NCI-H446 (cell line): ENCODE measurements at places on chromosomes 2 and 18.
A peak's percentile ranks its signal among the peaks of the same experiment; 100 is the strongest.

DNA sequence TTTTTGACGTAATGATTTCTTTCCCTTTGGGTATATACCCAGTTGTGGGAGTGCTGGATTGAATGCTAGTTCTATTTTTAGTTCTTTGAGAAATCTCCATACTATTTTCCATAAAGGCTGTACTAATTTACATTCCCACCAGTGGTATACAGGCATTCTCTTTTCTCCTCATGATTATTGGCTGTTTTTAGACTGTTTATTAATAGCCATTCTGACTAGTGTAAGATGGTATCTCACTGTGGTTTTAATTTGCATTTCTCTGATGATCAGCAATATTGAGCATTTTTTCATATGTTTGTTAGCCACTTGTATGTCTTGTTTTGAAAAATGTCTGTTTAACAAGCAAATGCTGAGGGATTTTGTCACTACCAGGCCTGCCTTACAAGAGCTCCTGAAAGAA, 9.2 kb upstream of the CD28 start:
- no peak for DNase-seq

DNA sequence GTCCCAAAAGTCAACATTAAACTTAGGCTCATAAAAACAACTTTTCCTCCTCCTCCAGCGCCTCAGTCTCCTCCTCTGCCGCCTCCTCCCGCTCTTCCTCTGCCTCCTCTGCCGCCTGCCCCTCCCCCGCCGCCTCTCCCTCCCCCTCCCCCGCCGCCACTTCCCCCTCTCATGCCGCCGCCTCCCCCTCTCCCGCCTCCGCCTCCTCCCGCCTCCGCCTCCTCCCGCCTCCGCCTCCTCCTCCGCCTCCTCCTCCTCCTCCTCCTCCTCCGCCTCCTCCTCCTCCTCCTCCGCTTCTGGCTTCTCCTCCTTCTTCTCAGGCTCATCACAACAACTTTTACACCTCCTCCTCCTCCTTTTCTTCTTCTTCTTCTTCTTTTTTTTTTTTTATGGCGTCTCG, 599.9 kb downstream of the TMEM182 start:
- DNase-seq: no peak

DNA sequence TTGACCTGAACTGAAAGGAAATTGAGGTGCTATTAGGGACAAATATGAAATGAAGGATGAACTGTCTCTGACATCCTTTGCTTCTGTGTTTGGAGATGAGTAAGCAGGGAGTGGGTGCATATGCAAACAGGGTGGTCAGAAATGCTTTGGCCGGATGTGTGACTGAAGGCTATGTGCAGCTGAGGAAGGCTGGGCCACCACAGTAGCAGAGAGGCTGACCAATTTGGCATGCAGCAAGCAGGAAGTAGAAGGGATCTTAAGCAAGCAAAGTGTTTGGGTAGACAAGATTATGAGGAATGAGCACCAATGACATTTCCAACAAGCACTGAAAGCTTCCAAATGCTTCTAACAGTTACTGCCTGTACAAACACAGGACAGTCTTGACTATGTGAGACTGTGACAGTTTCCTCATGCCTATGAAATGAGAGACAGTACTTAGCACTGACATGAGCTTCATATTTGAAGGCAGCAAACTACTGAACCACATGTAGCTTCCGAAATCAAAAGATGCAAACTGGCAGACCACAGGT, 3.3 kb upstream of the ACTR3 start:
- DNase-seq: no peak

DNA sequence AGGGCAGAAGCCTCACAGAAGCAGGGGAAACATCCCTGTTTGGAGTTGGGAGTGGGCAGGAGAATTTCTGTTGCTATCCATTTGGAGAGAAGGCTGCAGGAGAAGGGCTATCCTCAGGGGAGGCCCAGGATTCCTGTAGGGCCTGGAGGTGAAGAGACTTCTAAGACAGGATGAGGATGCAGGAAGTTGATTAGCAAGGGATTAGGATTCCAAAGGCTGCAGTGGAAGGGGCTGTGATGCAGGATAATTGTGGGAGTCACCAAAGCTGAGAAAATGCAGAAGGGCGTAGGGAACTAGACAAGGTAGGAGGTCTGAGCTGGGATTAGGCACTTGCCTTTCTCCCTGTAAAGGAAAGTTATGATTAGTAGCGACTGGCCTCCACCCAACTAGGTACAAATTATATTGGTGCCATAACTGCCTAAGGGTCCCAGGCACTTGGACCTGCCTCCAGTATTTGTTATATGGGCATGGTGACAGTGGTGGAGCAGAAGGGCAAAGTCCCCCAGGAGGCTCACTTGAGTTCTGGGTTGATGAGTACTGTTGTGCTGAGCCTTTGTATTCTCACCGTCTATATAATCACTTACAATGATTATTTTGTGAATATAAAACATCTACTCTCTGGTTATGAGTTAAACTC, 96.4 kb upstream of the MSTN start:
- DNase-seq: no peak

DNA sequence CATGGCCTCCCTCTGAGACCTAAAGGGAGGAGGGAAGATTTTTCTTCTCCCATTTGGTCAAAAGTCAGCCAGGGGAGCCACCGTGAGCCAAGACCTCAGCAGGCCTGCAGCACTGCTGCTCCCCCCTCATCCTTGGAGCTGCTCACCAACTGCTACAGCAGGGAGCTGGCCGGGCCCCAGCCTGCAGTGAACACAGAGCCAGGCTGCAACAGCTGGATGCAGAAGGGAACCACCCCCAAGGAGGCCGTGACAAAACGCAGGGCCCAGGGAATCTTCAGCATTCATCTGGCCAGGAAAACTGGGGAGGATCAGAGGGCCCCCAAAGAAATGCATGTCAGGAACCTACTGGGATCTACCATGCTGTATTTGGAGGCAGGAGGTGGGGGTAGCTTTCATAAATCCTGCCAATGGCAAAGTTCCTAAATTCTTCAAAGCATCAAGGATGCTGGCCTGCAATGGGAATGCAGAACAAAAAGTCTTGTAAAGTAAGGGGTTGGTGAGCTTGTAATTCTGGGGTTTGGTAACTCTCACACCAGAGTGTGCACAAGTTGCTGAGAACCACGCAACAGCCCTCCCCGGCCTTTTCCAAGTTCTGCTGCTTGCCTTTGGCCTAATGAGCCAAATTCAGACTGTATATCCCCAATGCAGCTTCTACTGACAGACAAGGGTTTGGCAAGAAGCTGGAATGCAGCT, 61.0 kb downstream of the CACNB4 start:
- DNase-seq: peak; percentile 47

GRCh38 chr2:96273763-96274162, 7.7 kb downstream of the CIAO1 start:
- no peak for DNase-seq

GRCh38 chr2:73339201-73339600, 45.9 kb upstream of the EGR4 start:
- no peak for DNase-seq

- no peak for DNase-seq
Observed at GRCh38 chr18:41829647-41830516, 125.2 kb upstream of the PIK3C3 start.

DNA sequence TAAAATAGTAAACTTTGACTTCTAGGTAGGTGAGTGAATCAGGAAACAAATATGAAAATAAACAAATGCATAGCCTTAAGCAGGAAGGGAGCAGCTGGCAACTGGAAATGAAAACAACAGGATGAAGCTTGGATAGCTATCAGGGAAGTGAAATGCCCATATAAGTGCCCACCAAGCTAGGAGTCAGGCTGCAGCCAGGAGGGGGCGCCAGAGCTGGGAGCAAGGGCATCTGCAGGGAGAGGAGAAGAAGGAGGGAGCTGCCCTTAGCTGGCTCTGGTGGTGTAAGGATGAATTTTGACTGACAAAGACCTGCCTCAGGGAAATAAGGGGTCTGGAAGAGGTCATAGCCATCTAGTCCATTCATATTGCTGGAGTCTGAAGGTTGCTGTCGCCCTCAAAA, 298.3 kb downstream of the TDRD15 start:
- DNase-seq: no peak
